ENCODE measurements at places on chromosomes 16 and 17.

DNA sequence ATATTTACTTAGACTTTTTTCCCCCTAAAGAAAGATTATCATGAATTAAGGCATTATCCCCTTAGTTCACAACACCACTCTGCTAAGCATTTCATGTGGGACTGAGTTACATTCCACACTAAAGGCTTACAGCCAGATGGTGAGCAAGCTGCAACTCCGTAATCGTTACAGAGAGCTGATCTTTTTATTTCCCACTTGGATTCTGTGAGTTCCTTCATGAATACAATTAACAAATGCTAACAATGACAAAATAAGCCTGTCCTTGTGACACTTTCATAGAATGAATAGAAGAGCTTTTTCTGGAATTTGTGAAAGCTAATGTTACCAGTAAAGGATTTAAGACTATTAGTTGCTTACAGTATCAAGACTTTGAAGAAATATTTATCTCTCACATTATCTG, 8.7 kb downstream of the OGFOD1 start:
- DNase-seq, result no peak

DNA sequence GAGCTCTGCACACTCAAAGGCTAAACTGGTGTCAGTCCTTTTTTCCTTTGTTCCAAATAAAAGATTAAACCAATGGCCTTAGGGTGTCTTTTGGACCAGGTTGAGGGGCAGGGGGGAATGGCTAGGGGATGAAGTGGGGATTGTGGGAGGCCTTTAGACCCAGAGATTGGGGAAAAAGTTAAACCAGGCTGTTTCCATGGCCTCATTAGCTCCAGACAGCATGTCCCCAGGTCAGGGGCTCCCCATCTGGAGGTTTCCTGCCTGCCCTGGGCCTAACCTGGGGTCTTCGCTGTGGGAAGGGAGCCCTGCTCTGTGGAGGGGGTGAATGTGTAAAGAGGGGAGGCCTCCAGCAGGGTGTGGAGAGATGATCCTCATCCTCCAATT, 10.3 kb downstream of the FKBP10 start:
- no peak for DNase-seq

- DNase-seq, result peak; percentile 95
Measured at GRCh38 chr16:67017810-67018488, 11.0 kb upstream of the CBFB start.

DNA sequence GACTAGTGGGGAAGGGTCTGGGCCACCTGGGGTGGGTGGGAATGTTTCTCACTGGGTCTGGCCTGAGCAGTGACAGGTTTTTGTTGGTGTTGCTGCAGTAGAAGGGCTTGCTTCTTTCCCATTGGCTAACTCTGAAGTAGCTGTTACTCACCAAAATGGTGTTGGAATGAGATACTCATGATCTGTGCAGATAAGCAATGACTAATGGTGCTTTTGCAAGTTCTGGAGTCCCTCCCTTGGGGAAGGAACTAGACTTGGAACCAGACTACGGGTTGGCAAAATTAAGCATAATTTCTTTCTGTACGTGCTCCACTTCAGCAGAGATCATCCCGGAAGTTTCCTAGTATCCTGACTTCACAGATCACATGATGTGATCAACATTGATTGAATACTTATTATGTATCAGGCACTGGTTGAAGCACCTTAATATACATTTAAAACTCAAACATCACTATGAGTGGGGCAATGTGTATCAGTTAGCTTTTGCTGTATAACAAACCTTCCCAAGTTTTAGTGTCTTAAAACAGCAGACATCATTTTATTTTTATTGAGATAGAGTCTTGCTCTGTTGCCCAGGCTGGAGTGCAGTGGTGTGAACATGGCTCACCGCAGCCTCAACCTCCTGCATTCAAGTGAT, 30.1 kb downstream of the CHP2 start:
- DNase-seq, result no peak

- no peak for DNase-seq
Measured at GRCh38 chr17:6712058-6712853, 913 bp downstream of the SLC13A5 start.
